ENCODE measurements at places on chromosomes 16 and 17.

GRCh38 chr16:57260294-57260929, 15.4 kb downstream of the ARL2BP start:
- no peak for DNase-seq

DNA sequence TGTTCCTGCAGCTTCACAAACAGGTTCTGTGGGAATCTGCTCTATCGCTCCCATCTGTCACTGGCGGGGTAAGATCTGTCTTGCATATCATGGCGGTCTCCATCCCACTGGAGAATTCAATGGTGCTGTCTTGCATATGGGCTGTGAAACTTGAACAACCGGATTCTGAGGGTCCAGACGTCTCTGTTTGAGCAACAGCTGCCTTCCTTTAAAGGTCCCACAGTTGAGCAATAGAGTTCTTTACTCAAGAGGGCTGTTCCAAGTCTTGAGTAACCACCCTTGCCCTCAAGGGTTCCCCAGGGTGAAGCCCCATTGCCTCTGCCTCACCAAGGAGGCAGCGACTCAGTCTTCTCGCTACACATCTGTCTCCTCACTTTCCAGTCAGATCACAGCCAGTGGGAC, 50.8 kb downstream of the ZFHX3 start:
- no peak for DNase-seq

DNA sequence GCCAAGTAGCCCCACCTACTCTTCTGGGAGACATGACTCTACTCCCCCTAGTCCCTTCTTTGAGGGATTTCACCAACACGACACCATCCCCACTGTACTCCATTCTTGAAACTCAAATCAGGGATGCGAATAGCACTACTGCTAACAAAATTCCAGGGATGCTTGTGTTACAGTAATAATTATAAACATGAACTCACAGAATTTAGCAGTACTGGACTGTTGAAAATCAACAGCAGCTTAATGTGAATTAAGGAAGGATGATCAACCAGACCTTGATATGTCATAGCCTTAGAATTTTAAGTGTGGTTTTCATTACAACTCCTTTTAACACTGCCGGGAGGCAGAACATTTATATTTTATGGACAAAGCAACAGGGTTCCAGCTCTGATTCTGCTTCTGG, 37.9 kb downstream of the AMFR start:
- DNase-seq: no peak

GRCh38 chr16:711084-711483, 3.8 kb upstream of the METRN start:
- no peak for DNase-seq

- DNase-seq: no peak
These were observed 411.7 kb downstream of the UTP18 start for GRCh38 chr17:51672065-51672464.

DNA sequence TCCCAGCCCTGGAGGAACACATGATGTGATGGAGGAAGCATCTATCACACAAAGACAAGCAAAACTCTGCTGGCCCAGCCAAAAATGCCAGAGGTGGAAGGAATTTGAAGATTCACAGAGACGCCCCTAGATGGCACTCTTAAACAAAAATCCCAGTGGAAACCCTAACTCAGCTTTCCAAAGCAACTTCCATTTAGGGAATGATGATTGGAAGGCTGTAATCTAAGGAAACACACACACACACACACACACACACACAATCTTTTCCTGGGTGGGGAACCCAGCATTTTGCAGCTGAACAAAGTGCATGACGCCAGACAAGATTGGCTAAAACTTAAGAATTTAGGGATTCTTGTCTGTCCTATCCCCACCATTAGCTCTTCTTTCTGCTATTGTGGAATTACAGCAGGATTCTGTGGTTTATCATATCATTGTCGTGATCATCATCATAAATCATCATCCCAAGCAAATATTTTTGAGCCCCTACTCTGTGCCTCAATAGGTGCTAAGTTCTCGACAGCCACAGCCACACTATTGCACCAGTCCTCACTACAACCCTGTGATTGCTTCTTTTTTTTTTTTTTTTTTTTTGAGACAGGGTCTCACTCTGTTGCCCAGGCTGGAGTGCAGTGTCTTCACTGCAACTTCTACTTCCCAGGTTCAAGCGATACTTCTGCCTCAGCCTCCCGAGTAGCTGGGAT, 1.6 kb upstream of the LDAF1 start:
- peak; percentile 75 for DNase-seq

- no peak for DNase-seq
These were observed 41.6 kb downstream of the SPAG9 start for GRCh38 chr17:51079049-51079448.

- DNase-seq: peak; percentile 98
These were observed 209.7 kb downstream of the CCDC182 start for GRCh38 chr17:57535249-57535966.

GRCh38 chr17:82929676-82930042, 89.8 kb upstream of the ZNF750 start:
- DNase-seq: no peak

GRCh38 chr17:17570140-17570797, 21.2 kb downstream of the PEMT start:
- peak; percentile 75 for DNase-seq

GRCh38 chr16:84847564-84848355, 28.0 kb downstream of the CRISPLD2 start:
- DNase-seq: no peak

DNA sequence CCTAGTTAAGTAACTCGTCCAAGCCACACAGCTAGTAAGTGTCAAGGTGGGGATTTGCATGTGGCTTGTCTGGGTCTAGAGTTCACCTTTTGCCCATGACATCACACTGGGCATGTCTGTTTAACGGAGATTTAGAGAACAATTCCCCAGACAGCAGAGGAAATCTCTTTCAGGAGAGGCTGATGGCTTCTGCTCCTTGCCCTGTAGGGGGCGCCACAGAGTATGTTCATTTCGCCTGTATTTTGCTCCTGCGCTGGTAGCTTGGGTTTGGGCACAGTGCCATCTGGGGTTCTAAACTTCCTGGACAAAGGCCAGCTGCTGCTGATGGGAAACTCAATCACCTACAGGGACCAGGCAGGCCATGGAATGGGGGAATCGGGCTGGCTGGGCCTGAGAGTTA, 20.4 kb downstream of the OTOA start:
- DNase-seq: no peak
